ENCODE measurements at places on chromosomes 2 and 18. TPM values are rescaled to one million over a fixed set of nuclear protein-coding genes. Genes with fewer than 3 reads are reported as not detected.

DNA sequence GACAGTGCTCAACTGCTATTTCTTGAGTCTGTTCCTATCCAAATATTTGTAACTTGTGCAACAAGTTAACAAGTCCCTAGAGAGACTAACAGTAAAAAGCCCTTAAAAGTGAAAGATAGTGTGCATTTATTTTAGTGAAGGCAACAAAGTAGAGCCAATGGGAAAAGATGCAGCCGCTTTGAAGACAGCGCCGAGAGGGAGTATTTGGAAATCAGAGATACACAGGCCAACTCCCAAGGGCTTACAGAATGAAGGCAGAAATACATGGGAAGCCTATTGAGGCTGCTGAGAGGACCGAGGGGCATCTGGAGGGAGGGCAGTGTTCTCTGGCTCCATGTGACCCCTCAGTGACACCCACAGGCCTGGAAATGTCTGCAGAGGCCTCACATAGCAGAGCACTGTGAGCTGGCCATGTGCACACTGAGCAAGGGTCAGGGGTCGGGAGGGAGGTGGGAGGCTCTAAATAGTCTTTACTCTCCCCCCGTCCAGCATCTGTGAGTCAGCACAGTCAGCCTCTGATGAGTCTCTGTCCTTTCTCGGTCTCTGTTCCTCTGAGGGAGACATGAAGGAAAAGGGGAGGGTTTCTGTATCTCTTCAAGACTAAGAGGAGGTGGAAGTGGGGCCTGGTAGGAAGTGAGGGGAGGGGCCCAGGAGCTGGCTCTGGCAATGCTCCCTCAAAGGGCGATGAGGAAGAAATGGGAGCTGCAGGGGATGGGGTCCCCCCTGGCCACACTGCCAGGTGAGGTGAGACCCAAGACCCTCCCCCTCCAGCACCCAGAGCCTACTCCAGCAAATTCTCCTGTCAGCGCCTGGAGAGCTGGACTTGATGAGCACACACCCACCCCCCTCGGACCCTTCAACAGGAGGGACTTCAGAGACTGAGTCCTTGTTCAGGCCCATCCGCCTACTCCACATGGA lies 133.6 kb downstream of the SP3 start:
- DNase-seq, result peak; percentile 86

- no peak for DNase-seq
Observed at GRCh38 chr2:187404431-187405110, 43.5 kb downstream of the CALCRL start.

DNA sequence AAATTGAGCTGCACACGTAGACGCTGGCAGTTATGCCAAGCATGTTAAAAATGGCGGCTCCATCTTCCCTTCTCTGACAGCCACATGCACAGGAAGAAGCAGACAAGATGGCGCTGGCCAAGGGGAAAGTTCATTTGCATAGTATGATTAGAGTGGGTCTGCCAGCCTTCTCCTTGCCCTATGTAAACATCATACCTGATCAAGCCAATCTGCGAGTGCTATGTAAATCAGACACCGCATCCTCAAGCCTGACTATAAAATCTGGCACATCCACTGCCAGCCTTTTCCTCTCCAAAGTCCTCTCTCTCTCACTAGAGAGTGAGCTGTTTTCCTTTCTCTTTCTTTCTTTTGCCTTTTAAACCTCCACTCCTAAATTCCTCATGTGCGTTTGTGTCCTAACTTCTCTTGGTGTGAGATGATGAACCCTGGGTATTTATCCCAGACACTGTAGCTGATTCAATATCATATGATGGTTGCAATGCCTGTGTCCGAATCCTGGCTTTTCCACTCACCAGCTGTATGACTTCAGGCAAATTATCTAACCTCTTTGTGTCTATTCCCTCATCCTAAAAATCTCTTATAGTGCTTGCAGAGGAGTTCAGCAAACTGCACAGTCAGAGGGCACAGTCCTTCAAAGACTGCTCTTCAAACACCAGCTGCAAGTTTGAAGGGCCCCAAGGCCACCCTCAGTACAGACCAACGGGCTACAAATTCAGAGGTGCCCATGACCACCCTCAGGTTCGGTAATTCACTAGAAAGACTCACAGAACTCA lies 39.3 kb upstream of the ITSN2 start:
- no peak for DNase-seq

- DNase-seq, result peak; percentile 83
Observed at GRCh38 chr2:41963661-41964525, 83.9 kb upstream of the PKDCC start.

GRCh38 chr18:8767340-8767739 lies 62.0 kb downstream of the MTCL1 start:
- no peak for DNase-seq

DNA sequence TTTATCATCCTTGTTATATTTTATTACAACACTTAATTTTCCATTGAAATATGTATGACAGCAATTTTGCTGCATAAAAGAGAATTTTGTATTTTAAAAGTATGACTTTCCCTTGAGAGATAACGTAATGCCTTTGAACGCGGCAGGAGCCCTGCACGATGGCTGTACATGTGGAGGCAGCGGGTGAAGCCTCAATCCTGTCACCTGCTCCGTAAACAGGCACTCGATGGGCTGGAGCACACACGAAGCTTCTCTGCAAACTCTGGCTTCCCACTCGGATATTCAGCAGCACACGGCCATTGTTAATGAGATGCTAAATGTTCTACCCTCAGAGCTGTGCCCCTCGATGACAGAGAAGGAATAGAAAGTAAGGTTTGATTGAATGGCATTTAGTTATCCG lies 184.4 kb downstream of the RTP5 start:
- DNase-seq, result no peak

DNA sequence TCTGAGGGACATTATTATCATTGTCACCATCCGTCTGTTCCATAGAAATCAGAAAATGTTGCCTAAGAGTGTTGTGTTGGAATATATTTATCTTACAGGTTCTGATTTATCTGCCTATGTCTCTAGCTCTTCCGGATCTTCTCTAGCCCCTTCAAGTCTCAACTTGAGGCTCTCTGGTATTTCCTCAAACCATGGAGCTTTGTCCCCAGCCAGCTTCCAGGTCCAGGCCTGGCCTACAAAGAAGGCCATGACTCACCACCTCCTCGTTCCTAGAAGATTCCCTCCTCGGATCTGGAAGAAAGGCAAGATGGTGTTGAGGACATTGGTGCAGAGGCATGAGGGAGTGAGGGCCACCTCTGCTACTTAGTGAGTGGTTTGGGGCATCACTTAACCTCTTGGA lies 122.1 kb upstream of the TRIB2 start:
- no peak for DNase-seq

DNA sequence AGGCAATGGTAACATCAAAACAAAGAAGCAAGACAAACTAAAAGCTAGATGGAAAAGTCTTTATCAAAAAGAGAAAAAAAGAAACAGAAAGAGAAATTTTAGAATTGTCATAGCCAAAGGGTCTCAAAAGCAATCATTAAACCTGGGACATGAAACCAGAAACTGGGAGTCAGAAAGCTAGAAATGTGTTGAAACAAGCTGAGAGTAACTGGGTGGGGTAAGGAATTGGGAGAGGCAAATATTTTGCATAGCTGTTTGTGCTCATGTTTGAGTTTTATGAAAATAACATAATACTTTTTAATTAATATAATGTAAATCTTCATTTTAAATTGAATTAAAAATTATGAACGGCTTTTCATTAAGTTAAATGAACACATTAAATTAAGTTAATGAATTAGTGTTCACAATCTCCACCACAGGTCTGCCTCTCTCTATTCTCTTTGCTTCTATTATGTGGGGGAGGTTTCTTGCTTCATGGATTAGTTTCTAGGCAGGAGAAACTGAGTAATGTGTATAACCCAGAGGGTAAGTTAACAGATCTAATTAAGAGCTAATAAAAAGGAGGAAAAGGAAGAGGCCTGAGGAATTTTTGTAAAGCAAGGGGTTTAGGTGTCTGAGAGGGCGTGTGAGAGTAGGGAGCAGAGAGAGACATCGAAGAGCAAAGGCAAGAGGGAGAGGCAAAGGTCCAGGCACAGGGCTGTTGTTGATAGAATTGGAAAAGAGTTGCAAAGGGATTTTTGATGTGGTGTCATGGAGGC lies 20.0 kb upstream of the SERPINB2 start:
- DNase-seq, result no peak

- DNase-seq, result no peak
Observed at GRCh38 chr2:73700661-73701447, 36.3 kb downstream of the TPRKB start.

- DNase-seq, result no peak
Observed at GRCh38 chr18:52422985-52423601, 83.1 kb downstream of the DCC start.

DNA sequence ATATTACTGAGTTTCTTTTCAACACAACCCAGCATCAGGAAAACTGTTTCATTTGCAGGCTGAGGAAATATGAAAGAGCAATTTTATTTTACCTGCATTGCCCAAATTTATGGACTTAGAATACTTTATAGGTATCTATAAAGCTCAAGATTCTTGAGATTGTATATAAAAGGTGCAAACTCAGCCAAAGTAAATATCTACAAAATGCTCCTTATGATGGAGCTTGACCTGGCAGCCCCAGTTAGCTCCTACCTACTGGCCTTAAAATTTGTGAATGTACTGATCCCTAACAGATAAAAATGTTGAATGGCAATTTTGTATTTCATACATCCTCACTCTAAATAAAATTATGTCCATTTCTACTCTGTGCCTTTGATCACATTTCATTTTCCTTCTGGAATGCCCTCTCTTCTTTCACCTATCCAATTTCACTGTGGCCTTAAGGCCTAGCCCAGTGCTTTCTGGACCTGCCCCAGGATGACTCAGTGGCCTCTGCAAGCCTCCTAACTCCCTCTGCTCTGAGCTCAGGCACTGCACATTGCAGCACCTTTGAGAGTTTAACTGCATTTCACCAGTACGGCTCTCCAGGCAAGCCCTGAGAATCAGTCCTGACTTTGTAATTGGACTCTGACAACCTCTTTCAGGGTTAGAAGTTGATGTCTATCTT lies 125.9 kb downstream of the ANTXR1 start:
- DNase-seq, result peak; percentile 52

GRCh38 chr2:185664384-185664783 lies 74.2 kb upstream of the FSIP2 start:
- no peak for DNase-seq

KRTCAP3 gene
- 0.59 TPM for total RNA-seq

ITPRIPL1 gene
- 0.68 TPM for total RNA-seq

TFCP2L1 gene
- total RNA-seq, result 0.33 TPM

SULT1C4 gene
- 23.6 TPM for total RNA-seq

All from right cardiac atrium (tissue), 5 donors.